ENCODE measurements at places on chromosomes 3 and 15. TPM values are rescaled to one million over a fixed set of nuclear protein-coding genes. Genes with fewer than 3 reads are reported as not detected.

REC114 gene
- total RNA-seq: not detected

SLC28A1 gene
- 0.08 TPM for total RNA-seq

ZFYVE19 gene
- 66.0 TPM for total RNA-seq

DNA sequence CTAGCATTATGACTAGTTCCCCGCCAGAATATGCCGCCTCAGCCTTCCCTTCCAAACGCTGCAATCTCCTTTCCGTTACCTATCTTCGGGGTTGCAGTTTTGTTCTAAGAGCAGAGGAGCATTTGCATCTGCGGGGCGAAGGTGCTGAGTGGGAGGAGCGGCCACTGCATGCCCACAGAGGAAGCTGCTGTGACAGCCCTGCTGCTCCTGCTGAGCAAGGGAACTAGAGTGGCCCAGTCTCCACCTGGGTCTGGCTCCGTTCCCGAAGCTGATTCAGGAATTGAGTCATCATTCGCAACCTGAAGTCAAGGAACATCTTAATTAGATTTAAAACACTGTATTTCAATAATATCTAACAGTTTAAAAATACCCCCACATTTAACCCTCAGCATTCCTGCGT is 98.2 kb upstream of the TJP1 start:
- DNase-seq: peak; percentile 84

PRSS50 gene
- not detected for total RNA-seq

MUC13 gene
- total RNA-seq: 44.9 TPM

DNA sequence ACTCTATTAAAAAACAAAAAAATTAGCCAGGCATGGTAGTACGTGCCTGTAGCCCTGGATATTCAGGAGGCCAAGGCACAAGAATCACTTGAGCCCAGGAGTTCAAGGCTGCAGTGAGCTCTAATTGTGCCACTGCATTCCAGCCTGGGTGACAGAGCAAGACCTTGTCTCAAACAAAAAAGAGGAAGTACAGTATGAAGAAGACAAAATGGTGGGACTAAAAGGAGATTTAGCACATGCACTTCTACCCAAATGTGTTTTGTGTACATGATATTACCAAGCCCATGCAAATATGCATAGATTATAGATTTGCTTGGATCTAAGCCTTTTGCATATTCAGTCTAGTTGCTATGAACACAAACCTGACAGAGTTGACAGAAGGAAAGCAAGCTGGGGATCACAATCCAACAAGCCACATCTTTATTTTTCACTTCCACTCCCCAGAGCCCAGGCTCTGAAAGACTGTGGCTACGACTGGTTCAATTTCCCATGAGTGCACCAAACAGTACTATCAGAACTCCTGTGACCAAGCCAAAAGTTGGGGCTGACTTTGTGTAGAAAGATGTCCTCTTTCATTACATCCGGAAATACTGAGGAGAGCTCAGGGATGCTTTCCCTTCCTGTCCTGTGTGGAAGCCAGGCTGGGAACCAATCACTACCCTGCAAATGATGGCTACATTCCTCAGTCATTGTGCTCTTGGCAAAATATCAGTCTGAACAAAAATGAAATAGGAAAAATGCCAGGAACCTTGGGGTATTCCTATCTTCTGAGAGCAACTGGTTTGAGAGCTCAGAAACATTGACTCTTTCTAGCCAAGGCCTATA is 49.4 kb downstream of the TGM4 start:
- DNase-seq: no peak

C3orf20 gene
- total RNA-seq: not detected

ARGFX gene
- not detected for total RNA-seq

Measured in HT-29 (cell line).